ENCODE measurements at places on chromosomes 11 and 22. TPM values are rescaled to one million over a fixed set of nuclear protein-coding genes. Genes with fewer than 3 reads are reported as not detected.

LRP5 gene
- 59.2 TPM for total RNA-seq

GRCh38 chr11:127075758-127076157 lies 75.2 kb upstream of the KIRREL3 start:
- H3K27ac ChIP-seq = no peak overlapping the region
- H3K4me3 ChIP-seq = no peak overlapping the region
- no peaks in the 10 kb centered on the region for H3K27me3 ChIP-seq

CNTF gene
- total RNA-seq = 1.7 TPM

DNA sequence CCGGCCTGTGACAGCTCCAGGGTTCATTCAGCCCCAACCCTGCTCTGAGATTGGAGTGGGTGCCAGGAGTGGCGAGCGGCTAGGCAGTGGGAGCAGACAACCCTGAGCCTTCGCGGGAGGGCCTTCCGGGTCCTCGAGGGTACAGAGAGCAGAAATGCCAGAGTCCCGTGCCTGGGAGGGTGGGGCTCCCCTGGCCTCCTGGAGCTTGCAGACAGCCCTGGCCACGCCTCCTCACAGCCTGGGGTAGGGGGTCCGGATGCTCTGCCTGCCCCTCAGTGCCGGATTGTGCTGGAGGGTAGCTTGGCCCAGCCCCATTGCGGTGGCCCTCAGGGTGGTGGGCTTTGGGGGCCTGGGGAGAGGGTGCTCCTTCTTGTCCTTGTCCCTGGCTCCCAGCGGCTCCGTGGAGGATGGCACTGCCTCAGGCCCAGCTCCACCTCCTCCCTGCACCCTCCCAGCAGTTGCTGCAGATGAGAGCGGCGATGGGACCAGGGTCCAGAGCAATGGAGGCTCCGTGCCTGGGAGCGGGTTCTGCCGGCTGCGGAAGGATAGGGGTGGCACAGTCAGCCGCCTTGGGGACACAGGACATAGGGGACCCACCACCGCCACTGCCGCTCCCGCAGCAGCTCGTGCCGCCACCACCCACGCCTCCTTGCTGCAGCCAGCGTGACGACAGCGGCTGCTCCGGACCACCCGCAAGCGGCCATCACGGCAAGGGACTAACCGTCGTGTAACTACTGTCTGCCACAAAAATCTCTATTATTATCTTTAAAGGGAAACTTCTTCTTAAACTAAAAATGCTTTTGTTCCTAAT lies 34.9 kb upstream of the OR10G7 start:
- no peak overlapping the region for H3K4me3 ChIP-seq
- no peaks in the 10 kb centered on the region for H3K4me1 ChIP-seq
- H3K27ac ChIP-seq = no peak overlapping the region

DNA sequence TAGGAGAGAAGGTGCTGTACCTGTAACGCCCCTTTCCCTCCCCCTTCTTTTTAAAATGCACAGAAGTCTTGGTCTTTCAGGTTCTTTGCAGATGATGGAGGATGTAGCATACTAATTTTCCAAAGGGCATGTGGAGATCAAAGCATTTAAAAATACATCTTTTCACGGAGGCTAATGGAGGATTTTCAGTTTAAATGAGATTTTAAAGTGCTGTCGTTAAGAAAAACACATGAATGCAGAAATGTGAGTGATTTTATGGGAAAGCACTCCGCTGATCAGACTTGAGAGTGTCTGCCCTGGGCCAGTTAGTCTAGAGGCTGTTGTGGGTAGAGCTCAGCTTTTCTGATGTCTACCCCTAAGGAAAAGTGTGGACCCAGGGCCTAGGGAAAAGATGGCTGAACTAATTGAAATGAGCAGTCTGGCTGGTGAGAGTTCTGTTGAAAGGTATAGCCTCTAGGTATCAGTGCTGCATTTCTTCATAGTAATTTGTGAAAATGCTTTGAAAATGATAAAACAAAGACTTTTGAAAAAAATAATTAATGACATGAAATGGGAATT lies 2.5 kb downstream of the AMOTL1 start:
- no peak for DNase-seq
- H3K27ac ChIP-seq = no peak overlapping the region
- H3K36me3 ChIP-seq = peaks cover 16% of the 10 kb centered on the region
- peaks cover 16% of the 10 kb centered on the region for H3K4me1 ChIP-seq
- H3K4me3 ChIP-seq = peak overlapping the region; percentile 96

- peaks cover 48% of the 10 kb centered on the region for H3K36me3 ChIP-seq
- H3K4me3 ChIP-seq = no peak overlapping the region
- H3K27ac ChIP-seq = no peak overlapping the region
Observed at GRCh38 chr11:68689737-68690625, 5.6 kb downstream of the GAL start.

SOX6 gene
- total RNA-seq = 0.73 TPM

GRCh38 chr11:128809128-128809527 lies 58.0 kb downstream of the KCNJ1 start:
- H3K27me3 ChIP-seq = no peaks in the 10 kb centered on the region
- no peak overlapping the region for H3K27ac ChIP-seq
- H3K4me3 ChIP-seq = no peak overlapping the region
- no peaks in the 10 kb centered on the region for H3K4me1 ChIP-seq
